ENCODE measurements at places on chromosomes 3 and 15. TPM values are rescaled to one million over a fixed set of nuclear protein-coding genes. Genes with fewer than 3 reads are reported as not detected.

The DUOXA2 gene
- not detected for total RNA-seq

The NRROS gene
- total RNA-seq, result under 0.01 TPM

The MFGE8 gene
- 160 TPM for total RNA-seq

The GPR62 gene
- under 0.01 TPM for total RNA-seq

The DISP2 gene
- total RNA-seq, result 0.26 TPM

The SH2D7 gene
- not detected for total RNA-seq

The CD80 gene
- under 0.01 TPM for total RNA-seq

The CCR4 gene
- not detected for total RNA-seq

The CDHR4 gene
- total RNA-seq, result not detected

The KNG1 gene
- total RNA-seq, result not detected

The PPP1R14D gene
- not detected for total RNA-seq

The ZNF860 gene
- under 0.01 TPM for total RNA-seq

The INSYN1 gene
- total RNA-seq, result 1.3 TPM

The CRBN gene
- 67.4 TPM for total RNA-seq

The SPATA12 gene
- not detected for total RNA-seq

The GPR87 gene
- 0.17 TPM for total RNA-seq

All from fibroblast of lung (primary cell).